ENCODE measurements at places on chromosomes 5 and 9.

- no peak for DNase-seq
These were observed 30.5 kb upstream of the MSH3 start for GRCh38 chr5:80623999-80624398.

DNA sequence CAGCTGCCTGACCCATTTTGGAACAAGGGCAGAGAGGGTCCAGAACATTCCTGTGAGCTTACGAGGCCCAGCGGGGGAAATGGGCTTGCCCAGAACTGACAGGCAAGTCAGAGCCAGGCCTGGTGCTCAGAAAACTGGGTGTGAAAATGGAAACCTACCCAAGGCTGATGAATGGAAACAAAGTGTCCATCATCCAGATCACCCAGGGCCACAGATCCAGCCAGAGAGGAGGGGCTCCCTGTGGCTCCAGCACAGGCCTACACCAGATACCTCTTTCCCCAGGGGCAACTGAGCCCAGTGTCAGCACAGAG lies 3.1 kb downstream of the CLTB start:
- no peak for DNase-seq

DNA sequence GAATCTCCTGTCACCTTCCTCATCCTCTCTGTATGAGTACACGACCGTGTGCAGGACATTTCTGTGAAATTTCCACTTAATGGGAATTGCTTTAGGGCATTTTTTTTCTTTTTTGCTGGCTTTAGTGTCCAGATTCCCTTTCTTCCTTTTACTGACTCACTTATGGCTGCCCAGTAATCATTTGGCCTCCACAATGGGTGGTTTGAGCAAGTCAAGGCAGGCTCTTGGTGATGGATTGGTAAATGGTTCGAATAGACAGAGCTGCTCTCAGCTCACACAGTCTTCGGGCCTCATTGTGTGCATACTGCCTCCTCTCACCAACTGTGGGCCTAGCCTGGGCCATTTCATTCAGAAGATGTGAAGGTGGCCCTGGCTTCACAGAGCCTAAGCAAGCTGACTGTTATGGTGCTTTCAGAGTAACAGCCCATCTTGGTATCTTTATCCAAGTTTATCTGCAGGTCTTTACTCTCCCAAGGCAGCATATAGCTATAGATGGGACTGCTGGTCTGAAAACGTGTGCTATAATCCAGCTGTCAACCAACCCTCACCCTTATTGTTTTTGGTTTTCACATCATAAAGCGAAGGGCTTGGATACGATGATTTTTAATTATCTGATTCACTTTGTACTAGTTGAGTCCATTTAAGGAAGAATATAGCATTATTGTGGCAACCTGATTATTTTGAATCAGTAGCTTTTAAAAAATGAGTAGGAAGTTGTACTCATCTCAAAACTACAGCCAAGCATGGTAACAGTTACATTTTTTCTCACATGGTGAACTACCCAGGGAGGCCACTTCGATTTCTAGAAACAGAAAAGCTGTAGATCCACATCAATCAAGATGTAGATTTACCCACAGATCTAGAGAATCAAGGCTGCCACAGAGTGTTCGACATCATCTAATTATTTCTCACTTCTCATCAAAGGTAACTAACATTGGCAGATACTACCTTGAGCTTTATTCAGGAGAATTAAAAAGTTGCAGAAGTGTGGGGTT lies 50.4 kb upstream of the CKMT2 start:
- DNase-seq = no peak

DNA sequence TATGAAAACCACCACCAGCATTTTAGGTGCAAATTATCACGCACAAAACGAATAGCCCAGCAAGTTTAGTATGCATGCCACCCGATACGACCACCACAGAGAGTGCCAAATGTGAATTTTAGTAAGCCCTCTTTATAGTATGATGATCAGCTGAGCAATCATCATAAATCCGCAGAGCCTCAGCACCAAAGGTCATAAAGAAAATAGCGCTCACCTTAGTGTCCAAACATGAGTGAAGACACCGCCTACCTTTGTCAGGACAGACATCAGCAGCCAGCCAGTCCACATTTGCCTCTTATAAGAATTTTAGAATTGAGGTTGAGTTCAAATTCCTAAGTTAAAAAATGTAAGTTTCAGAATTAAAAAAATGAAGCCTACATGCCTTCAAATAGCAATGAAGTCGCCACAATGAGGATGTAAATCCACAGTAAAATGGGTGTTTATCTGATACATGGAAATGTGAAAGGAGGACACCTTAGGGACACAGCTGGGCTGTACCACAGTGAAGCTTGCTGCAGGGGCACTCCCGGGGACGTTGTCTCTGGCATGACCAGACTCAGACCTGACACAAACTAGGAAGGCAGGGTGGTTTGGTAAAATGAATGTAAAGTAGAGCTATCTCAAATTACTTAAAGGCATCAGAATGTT lies 149.0 kb downstream of the AUH start:
- DNase-seq = no peak

GRCh38 chr5:52758014-52758413 lies 29.7 kb upstream of the ITGA1 start:
- no peak for DNase-seq

DNA sequence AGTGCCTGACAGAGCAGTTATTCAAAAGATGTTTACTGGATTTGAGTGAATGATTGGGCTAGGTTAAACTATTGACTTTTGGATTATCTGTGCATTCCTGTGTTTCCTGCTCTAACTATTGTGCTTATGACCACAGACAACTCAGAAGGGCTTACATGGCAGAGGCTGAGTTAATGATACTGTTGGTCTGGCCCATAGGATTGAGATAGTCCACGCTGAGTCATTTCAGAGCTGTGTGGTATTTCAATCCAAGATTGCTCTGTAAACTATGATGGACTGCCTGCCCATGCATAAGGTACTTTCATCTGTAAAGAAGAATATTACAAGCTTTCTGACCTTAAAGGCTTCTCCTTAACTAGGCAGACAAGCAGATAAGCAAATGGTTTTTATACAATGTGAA lies 49.1 kb upstream of the SLIT3 start:
- DNase-seq = no peak

DNA sequence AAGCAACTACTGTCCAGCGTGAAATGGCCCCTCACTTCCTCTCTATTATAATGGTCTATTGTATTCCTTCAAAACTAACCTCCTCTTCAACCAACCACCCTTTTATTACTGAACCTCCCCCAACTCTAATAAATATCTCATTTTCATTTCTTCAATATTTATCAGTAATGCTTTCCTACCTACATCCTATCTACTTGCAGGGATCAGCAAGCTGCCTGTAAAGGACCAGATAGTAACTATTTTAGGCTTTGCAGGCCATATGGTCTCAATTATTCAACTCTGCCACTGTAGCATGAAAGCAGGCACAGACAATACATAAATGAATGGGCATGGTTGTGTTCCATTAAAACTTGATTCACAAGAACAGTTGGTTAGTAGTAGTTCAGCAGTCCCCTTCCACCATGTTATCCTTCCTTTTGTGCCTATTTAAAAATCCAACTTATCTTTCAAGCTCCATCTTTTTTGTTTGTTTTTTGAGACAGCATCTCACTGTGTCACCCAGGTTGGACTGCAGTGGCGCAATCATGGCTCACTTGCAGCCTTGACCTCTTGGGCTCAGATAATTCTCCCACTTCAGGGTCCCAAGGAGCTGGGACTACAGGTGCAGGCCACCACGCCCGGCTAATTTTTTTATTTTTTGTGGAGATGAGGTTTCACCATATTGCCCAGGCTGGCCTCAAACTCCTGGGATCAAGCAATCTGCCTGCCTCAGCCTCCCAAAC lies 45.8 kb downstream of the PCDHGC5 start:
- DNase-seq = no peak

DNA sequence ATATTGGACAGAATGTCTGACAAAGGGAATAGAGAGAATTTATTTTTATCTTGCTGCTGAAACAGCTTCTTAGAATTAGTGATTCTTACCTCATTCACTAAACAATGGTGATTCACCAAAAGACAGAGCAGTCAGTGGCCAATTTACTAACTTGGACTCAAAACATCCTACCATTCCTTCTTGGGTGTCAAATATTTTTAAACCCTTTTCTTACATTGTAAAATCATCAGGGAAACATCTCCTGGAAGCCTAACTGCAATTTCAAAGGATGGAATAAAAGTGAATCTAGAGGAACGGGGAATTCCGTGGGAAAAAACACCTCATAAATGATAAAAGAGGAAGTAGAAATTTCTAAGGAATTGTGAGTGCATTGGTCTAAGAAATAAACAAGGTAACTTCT lies 97.7 kb downstream of the LHFPL2 start:
- DNase-seq = no peak

GRCh38 chr9:88446728-88447127 lies 58.5 kb downstream of the SPIN1 start:
- no peak for DNase-seq

DNA sequence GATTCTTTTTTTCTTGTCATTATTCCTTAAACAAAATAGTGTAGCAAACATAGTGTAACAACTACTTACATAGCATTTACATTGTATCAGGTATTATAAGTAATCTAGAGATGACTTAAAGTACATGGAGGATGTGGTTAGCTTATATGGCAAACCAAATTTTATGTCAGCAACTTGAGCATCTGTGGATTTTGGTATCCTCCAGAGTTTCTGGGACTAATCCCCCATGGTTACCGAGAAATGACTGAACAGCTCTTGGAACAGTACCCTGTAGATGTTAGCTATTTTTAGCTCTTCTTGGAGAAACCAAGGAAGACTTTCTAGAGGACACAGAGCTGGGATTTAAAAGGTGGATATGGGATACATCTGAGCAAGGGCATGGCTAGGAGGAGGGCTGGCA lies 157.6 kb upstream of the KLF4 start:
- no peak for DNase-seq

DNA sequence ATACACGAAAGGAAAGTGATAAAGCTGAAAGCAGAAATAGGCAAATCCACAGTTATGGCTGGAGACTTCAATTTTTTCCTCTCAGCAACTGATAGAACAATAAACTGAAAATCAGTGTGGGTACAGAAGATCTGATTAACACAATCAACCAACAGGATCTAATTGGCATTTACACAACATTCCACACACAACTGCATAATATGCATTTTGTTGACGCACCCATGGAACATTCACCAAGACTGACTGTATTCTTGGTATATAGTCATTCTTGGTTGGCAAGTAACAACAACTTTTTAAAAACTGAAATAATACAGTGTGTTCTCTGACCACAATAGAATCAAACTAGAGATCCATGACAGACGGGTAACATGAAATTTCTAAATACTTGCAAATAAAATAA lies 218.7 kb upstream of the S1PR3 start:
- no peak for DNase-seq

DNA sequence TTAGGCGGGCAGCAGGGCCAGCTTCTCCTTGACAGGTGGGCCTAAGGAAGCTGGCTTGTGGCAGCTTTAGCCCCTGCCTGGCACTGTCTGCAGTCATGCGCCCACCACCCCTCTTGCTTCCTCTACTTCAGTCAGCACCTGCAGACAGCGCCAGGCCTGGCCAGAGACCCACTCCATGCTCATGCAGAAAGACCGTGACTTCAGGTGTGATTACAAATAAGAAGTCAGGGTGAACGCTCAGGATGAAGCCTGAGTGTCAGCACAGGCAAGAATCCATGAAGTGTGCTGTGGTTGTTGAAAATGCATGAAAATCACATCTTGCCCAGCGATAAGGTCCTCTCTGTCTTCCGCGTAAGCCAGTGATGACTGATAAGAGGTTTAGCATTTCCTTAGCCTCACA lies 3.4 kb downstream of the CSF2 start:
- DNase-seq = no peak

- no peak for DNase-seq
These were observed 687.0 kb upstream of the FTMT start for GRCh38 chr5:121164632-121165031.

DNA sequence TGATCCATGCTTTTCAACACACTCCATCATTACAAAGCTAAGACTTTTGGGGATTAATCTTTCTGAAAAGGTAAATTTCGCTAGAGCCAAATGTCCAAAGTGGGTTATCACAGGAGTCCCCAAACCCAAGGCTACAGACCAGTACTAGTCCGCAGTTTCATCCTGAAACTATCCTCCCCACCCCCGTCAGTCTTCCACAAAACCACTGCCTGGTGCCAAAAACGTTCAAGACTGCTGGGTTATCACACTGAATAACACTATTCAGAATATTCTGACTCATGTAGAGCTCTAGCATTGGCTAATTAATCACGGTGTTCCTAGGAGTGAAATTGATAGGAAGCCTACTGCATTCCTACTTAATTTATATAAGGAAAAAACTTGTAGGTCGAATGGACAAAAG lies 24.7 kb downstream of the ERP44 start:
- DNase-seq = no peak

GRCh38 chr5:64978546-64978945 lies 209.8 kb downstream of the CWC27 start:
- no peak for DNase-seq

GRCh38 chr9:34989946-34990635 lies 546 bp downstream of the DNAJB5 start:
- DNase-seq = peak; percentile 31

DNA sequence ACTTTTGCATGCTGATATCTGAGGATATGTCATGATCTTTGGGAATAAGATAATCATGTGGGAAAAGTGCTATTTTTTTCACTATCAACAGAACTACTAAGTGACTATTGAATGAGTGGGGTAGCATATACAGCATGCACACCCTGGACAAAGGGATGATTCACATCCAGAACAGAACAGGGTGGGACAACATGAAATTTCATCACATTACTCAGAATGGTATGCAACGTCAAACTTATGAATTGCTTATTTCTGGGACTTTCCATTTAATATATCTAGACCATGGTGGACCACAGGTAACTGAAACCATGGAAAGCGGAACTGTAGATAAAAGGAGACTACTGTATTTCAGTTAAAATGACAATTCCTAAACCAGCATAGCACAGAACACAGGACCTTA lies 370.0 kb downstream of the HINT1 start:
- no peak for DNase-seq
